Activated naive CD8-positive, alpha-beta T cell treated with anti-CD3 and anti-CD28 coated beads for 36 hours (primary cell): ENCODE measurements at places on chromosomes 16 and 17.

DNA sequence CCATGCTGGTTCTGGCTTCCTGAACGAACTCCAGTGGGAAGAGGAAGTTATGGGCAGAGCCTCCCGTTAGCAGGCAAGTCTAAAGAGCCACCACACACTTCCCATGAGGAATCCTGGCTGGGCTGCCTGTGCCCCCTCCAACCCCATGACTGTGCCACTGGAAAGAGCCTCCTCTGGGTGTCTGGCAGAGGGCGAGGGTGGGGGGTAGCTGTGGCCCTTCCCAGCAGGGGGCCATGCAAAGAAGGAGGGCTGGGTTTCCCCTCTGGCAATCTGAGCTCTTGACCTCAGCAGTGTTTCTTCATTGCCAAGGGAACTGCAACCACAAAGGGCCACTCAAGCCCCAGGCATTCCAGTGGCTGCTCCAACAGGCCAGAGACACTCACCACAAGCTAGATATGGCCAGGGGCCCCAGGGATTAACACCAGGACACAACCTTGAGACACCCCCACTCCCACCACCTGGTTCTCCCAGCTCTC lies 1.7 kb upstream of the RRAD start:
- no peak for DNase-seq

DNA sequence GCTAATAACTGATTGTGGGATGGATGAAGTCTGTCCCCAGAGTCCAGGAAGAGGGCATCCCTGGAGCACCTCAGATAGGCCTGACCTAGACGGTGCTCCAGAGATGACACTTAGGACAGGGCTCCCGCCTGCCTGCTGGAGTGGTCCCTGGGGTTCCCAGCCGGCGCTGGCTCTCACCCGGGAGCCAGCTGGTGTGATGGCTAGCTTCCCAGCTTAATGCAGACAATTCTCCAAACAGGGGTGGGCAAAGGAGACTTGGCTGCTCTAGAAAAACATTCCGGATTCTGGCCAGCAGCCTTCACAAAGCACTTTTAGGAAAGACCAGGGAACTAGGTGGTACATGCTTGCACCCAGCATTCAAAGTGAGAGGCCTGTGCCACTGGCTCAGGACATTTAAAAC lies 18.6 kb downstream of the ACE start:
- DNase-seq = no peak

DNA sequence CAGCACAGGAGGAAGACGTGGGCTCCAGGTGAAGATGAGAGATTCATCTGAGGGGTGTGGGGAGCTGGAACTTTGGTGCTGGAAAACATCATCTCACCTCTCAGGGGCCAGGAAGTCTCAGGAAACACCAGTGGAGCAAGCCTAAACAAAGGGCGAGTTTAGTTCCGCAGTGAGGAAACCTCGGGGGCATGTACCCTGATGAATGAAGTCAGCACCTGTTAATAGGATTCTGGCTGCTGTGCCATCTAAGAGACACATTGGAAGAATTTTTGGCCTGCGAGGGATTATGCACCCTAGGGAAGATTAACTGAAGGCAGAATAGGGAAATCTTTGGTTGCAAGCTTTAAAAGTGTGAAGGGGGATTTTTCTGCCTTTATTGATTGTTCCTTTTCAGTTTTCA lies 94.7 kb upstream of the CACNG5 start:
- no peak for DNase-seq

DNA sequence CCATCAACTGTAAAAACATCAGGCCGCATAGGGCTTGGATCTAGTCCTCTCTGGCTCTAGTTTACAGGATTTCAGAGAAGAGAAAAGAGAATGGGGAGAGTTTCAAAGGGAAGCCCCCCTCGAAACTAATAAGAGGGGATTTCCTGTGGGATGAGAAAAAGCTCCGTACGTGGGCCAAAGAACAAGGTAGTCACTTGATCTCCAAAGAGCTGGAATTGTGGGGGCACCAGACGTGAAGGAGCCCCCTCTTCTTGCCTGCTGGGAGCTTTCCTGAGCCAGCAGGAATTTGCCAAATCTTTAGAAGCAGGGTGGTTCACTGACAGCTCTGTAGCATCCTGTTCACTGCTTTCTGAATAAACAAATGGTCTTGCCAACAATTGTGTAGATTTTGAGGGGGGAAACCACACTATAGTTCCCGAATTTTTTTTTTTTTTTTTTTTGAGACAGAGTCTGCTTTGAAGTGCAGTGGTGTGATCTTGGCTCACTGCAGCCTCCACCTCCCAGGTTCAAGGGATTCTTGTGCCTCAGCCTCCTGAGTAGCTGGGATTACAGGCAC lies 7.0 kb upstream of the TMIGD1 start:
- no peak for DNase-seq

DNA sequence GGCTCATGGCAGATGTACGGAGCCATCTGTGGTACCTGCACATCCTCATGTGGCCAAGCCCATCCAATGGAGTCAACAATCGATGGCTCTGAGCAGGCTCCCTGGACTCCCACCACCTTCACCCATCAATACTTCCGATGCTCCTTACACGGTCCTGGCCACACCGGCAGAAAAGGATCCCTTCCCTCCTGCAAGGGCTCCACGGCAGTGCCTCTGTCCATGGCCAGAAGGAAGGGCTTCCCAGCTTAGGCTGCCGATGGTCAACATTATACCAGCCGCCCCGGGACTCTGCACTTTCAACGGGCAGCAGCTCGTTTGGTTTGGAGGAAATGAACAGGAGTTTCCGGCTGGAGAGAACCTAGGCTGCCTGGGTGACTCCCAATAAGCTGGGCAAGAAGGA lies 13.2 kb downstream of the SLX4 start:
- no peak for DNase-seq

- no peak for DNase-seq
These were observed 2.5 kb downstream of the UBE2I start for GRCh38 chr16:1311738-1312466.

GRCh38 chr16:8885674-8886592 lies 3.8 kb downstream of the LITAFD start:
- no peak for DNase-seq
